A549 treated with AZD2906 at 1 μM for 4 hours (cell line): ENCODE measurements at places on chromosomes 2 and 18. TPM values are rescaled to one million over a fixed set of nuclear protein-coding genes. Genes with fewer than 3 reads are reported as not detected.

The TRIM43 gene
- total RNA-seq = 0.07 to 0.23 TPM (median 0.09 TPM) in 4 of 5 replicates, not detected in the other

The SERPINB4 gene
- 0.06 to 0.17 TPM (median 0.10 TPM) in 5 replicates for total RNA-seq

The SPDYA gene
- 0.08 to 0.27 TPM (median 0.25 TPM) in 5 replicates for total RNA-seq

The VWC2L gene
- not detected in 5 replicates for total RNA-seq

The ADAM17 gene
- 26.2 to 41.2 TPM (median 31.3 TPM) in 5 replicates for total RNA-seq

The CAVIN2 gene
- total RNA-seq = 45.9 to 78.6 TPM (median 67.9 TPM) in 5 replicates

The TEX44 gene
- total RNA-seq = not detected in 5 replicates

The ASTL gene
- total RNA-seq = not detected in 5 replicates

The UGT1A8 gene
- total RNA-seq = 0.03 to 0.10 TPM (median 0.07 TPM) in 3 of 5 replicates, not detected in the others

The CCDC141 gene
- total RNA-seq = 0.02 TPM in 1 of 5 replicates, not detected in the others

The LIMS1 gene
- total RNA-seq = 45.2 to 67.4 TPM (median 59.9 TPM) in 5 replicates

The SERPINB11 gene
- total RNA-seq = 0.03 to 0.16 TPM in 2 of 5 replicates, not detected in the others

The ANKRD62 gene
- total RNA-seq = not detected in 5 replicates

The SPATS2L gene
- 119 to 129 TPM (median 124 TPM) in 5 replicates for total RNA-seq

The CIB4 gene
- total RNA-seq = 0.17 to 0.19 TPM in 2 of 5 replicates, not detected in the others

The EMX1 gene
- total RNA-seq = 0.14 to 0.20 TPM (median 0.18 TPM) in 4 of 5 replicates, not detected in the other

The FOXD4L1 gene
- 0.20 to 0.57 TPM (median 0.35 TPM) in 5 replicates for total RNA-seq

The ACADL gene
- 0.03 to 0.09 TPM (median 0.07 TPM) in 4 of 5 replicates, not detected in the other for total RNA-seq

The CTAGE1 gene
- not detected in 5 replicates for total RNA-seq

The DQX1 gene
- 0.07 to 0.15 TPM (median 0.13 TPM) in 5 replicates for total RNA-seq
